Activated T-helper 1 cell treated with anti-CD3 and anti-CD28 coated beads, Interleukin-12 subunit alpha, Interleukin-12 subunit beta, Interleukin-2, Interleukin-4 antibody, amounts not matched to agents 30 ng/mL and 10 ng/mL and 1 ng/mL, durations not matched to agents 14 hours and 24 hours and 36 hours (primary cell): ENCODE measurements at places on chromosomes 7 and 10. TPM values are rescaled to one million over a fixed set of nuclear protein-coding genes. Genes with fewer than 3 reads are reported as not detected.

Gene SEC61A2
- 21.9 and 22.1 TPM in 2 replicates for total RNA-seq

GRCh38 chr10:110576220-110576619 lies 8.7 kb downstream of the SMC3 start:
- no peaks in the 10 kb centered on the region for H3K27me3 ChIP-seq
- DNase-seq, result no peak
- peaks cover 39% of the 10 kb centered on the region for H3K4me1 ChIP-seq
- H3K27ac ChIP-seq, result no peak overlapping the region
- H3K36me3 ChIP-seq, result peaks cover 32% of the 10 kb centered on the region

DNA sequence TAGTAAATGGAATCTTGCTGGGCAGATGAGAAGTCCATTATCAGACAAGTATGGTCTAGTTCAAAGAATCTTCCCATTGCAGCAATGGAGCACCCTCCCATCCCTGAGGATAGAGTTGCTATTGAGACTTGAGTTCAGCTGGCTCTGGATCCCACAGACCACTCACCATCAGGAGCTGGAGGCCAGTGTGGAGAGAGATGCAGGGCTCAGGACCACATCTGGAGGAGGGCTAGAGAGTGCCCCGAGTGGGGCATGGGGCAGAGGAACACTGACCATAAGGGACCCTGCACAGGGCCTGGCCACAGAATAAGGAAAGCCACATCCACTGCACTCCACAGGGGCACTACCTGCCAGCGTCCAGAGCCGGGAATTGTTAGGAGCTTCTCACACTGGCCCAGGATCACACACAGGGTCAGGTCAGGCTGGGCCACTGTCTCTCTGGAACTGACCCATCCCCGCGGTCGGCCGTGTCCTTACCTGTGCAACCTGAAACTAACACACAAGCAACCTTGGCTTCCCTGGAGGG lies 41.3 kb upstream of the TCERG1L start:
- no peaks in the 10 kb centered on the region for H3K36me3 ChIP-seq
- no peak overlapping the region for H3K4me3 ChIP-seq
- no peak for DNase-seq
- H3K27ac ChIP-seq, result no peak overlapping the region

GRCh38 chr7:115679976-115680375 lies 350.6 kb downstream of the TFEC start:
- no peak for DNase-seq
- H3K27ac ChIP-seq, result no peak overlapping the region
- no peaks in the 10 kb centered on the region for H3K36me3 ChIP-seq
- H3K27me3 ChIP-seq, result no peaks in the 10 kb centered on the region

Gene COL28A1
- total RNA-seq, result not detected in 2 replicates

DNA sequence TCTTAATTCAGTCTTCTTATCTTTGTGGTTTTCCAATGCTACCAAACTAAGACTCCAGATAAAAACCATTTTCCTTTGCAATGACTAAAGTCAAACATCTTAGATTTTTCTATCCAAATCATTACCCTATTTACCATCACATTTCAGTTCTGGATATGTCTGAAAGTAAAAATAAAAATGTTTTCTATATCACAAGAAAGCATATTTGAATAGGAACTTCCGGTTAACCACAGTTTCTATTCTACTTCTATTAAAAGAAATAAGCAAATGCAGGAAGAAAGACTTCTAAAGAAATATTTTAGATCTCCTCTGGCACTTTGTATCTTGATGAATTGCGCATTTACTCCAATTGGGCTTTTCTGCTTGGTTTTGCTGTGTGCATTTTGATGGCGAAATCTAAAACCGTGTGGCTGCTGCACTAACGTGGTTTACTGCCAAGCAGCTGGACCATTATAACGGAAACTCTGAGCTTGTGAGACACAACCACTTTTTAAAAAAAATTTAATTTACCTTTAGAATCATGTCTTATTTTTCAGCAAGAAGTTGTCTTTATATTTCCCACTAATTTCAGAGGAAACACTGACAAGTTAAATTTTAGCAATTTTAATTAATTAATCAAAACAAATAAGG lies 146.1 kb downstream of the VPS50 start:
- H3K4me1 ChIP-seq, result no peaks in the 10 kb centered on the region
- no peak for DNase-seq
- no peak overlapping the region for H3K27ac ChIP-seq
- no peak overlapping the region for H3K4me3 ChIP-seq

Gene JAKMIP3
- total RNA-seq, result 1.1 and 1.3 TPM in 2 replicates

DNA sequence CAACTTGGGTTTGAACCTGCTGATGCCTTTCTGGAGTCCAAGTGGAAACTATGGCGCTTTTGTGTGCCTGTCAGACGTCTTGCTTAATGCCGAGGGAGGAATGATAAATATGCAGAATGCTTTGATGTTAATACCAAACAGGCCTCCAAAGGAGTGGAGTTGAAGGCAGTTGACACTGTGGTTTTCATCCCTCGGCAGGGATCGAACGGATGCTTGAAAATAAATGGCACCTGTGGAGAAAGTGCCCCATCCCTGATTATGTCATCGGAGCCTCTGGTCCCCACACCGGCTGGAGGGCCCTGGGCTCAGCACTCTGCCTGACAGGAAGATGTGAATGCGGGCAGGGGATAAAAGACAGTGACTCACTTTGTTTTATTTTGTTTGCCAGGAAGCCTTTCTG lies 148.7 kb upstream of the GPR26 start:
- DNase-seq, result no peak
- H3K4me1 ChIP-seq, result no peaks in the 10 kb centered on the region
- H3K4me3 ChIP-seq, result no peak overlapping the region

DNA sequence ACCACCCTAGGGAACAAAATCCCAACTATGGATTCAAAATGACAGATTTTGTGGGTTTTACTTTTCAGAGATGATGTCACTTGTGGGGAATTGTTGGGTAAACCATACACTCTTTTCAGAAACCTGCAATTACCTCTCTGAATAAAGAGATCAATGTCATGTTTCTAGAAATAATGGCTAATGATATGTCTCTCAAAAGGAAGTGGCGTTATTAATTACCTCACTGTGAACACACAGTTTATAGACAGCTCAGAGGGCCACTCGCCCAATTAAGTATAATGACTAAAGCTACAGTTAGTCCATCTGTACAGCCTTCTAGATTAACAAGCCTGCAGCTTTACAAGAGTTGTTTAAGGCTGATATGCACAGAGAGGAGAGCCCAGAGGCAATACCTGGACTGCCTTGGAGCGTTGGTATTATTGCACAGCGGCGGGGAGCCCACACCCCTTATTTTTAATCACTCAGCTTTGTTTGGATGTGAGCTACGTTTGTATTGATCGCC lies 79.5 kb downstream of the RAB11FIP2 start:
- no peaks in the 10 kb centered on the region for H3K4me1 ChIP-seq
- DNase-seq, result no peak
- no peak overlapping the region for H3K4me3 ChIP-seq
- no peak overlapping the region for H3K27ac ChIP-seq
- peaks cover 3% of the 10 kb centered on the region for H3K27me3 ChIP-seq

Gene ADARB2
- total RNA-seq, result 0.05 and 0.20 TPM in 2 replicates

DNA sequence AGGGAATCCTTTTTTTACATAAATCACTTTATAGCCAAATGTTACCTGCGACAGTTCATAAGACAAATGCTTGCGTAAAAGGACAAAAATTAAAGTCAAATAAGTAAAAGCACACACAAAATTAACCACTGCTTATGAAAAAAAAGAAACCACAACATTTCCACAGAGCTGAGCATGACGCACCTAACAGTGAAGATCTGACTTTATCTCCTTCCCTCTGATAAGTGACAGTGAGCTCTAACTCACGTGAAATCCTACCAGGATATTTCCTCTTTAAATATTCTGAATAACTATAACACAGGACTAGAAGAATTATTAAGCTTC lies 225.5 kb downstream of the SFMBT2 start:
- peaks cover 69% of the 10 kb centered on the region for H3K36me3 ChIP-seq
- peak overlapping the region; percentile 34 for H3K4me3 ChIP-seq
- H3K4me1 ChIP-seq, result peaks cover 59% of the 10 kb centered on the region
- DNase-seq, result no peak

GRCh38 chr10:5751601-5752253 lies 61.5 kb downstream of the GDI2 start:
- no peak overlapping the region for H3K4me3 ChIP-seq
- H3K4me1 ChIP-seq, result peaks cover 30% of the 10 kb centered on the region
- no peak overlapping the region for H3K27ac ChIP-seq
- peaks cover 58% of the 10 kb centered on the region for H3K36me3 ChIP-seq
